GM20000 (cell line): ENCODE measurements at places on chromosomes 4 and X.

DNA sequence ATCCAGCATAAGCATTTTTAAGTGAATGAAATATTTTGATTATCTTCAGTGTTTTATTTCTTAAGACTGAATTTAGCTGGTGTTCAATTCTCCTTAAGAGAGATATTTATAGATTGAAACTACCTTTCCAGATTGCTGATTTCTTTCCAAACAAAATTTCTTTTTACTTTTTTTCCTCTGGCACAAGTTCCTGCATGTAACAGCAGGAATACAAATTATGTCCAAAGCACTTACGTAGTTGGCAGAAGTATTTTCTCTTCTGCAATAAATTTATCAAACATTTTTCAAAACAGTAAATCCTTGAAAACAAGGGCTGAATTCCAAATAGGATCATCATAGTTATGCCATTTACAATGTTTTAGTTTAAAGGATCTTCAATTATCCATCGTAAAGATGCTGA lies 412.6 kb downstream of the IQCM start:
- DNase-seq, result no peak

GRCh38 chr4:11367371-11367770 lies 61.3 kb downstream of the HS3ST1 start:
- DNase-seq, result no peak

- no peak for DNase-seq
Measured at GRCh38 chrX:92283308-92283707, 504.1 kb downstream of the PCDH11X start.

DNA sequence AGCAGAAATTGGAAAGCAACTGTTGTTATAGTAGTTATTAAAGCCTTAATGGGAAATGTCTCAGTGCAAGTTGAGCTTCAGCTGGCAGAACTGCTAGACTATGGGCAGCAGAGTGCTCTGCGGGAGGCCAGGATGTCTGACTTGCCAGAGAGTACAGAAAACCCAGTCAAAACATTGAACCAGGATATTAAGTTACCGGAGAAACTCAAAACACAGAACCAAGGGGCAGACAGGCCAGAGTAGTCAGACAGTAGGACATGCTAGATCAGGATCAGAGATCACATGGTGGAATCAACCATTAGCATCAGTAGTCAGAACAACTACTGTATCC lies 72.9 kb upstream of the TNIP3 start:
- DNase-seq, result no peak

DNA sequence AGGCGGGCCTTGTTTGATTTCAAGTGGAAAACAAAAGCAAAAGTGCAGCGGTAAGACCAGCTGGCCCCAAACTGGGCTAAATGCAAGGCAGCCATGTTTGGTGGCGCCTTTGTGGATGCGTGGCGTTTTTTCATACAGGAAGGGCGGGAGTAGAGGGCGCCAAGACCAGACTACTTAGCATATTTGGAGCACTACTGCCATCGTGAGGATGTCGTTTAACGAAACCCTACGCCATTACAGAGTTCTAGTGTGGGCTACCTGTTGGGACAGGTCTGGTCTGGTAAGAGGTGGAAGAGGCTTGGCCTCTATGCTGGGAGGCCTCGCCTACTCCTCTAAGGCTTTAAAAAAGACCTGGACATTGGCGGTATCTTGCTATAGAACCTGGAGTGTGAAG lies 230.7 kb upstream of the STK26 start:
- DNase-seq, result no peak

GRCh38 chr4:108916638-108917037 lies 153.8 kb upstream of the ETNPPL start:
- DNase-seq, result no peak

- DNase-seq, result no peak
Measured at GRCh38 chrX:139560221-139560620, 29.7 kb downstream of the F9 start.

DNA sequence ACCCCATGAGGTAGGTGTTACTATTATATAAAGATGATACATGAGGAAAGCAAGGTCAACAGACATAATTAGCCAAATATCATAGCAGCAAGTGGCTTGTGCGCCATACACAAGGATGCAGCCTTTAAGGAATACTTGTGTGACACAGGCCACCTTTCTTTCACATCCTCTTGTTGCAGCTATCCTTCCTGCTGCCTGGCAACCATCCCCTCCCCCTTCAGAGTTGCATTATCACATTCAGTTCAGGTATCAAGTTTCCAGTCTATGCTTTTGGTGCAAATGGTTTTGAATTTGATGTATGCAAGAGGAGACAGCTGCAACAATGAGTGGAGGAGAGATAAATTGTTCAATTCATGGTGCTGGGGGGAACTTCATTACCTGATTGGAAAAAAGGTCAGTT lies 6.4 kb downstream of the ZCCHC18 start:
- DNase-seq, result no peak

- peak; percentile 10 for DNase-seq
Measured at GRCh38 chr4:113040793-113041192, 8.7 kb upstream of the ANK2 start.

- no peak for DNase-seq
Measured at GRCh38 chr4:165627128-165627527, 245.9 kb upstream of the TLL1 start.

GRCh38 chr4:52660643-52661042 lies 1.5 kb upstream of the USP46 start:
- DNase-seq, result no peak

DNA sequence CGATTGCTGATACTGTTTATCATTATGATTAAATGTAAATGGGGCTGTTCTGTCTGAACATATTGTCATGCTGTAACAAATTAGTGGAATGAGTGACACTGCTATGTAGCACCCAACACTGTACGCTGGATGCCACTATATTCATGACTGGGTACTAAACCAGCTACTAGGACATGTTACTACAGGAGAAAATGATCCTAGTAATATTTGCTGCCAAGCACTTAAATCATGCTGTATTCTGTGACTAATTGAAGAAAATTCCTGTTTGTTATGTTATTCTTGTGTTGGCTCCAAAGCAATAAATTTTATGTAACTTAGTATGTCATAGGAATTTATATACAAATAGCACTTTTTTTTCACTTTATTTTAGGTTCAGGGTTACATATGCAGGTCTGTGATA lies 804.2 kb downstream of the CENPC start:
- no peak for DNase-seq

GRCh38 chrX:32280489-32280888 lies 930.9 kb downstream of the DMD start:
- DNase-seq, result no peak

DNA sequence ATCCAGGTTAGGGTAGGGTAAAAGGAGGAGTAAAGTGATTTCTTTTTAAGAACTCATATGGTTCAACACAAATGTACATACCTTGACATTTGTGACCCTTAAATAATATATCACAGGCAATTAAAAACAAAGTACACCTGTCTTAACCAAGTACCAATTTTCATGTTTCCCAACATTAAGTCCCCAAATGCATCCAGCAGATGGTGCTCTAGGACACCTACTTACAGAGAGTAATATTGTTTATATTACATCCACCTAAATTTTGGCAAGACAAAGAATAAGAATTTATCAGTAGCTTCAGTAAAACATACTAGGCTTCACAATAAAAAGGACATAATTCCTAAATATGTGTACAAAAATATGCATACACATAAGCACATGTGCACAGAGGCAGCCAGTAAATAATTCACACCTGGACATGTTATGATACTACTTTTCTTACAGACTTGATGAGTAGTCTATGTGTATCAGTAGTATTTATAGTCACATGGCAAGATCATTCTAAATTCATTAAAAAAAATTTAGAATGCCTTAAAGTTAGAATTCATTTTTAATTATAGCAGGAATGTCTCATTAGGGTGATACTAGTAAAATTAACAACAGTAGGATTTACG lies 219.7 kb downstream of the DCLK2 start:
- no peak for DNase-seq

- DNase-seq, result no peak
Measured at GRCh38 chr4:160745126-160745525, 1418.7 kb downstream of the FSTL5 start.

DNA sequence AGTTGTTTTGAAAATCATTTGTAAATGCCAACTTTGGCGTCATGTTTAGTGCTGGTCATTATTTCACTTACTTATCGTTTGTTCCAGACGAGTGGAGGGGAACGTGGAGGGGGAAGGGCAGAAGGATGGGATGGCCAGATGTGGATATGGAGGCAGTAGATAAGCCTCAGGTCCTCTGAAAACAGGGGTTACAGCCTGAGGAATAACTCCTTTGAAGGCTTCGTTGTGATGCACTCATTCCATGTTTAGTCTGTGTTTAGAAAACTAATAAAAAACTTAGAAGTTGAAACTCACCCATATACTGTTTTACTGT lies 1.1 kb downstream of the MOB1B start:
- DNase-seq, result no peak

DNA sequence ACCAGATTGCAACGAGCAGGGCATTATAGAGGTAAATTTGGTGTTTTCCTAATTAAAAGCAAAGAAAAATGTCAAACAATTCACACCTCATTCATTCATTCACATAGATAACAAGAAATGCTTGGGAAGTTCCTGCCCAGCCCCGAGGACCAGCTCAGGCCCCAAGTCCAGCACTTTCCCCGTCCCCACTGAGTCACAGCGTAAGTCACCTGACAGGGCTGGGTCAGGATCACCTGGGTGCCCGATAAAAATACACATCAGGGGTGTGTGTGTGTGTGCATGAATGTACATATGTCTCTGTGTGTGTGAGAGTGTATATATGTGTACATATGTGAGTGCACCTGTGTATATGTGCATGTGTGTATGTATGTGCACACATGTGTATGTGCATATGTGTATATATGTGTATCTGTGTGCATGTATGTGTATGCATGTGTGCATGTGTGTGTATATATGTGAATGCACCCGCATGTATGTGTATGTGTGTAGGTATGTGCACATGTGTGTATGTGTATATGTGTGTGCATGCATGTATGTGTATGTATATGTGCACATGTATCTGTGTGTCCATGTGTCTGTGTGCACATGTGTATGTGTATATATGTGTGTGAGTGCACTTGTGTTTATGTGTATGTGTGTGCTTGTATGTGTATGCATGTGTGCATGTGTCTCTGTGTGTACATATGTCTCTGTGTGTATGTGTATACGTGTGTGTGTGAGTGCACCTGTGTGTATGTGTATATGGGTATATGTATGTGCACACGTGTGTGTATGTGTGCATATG lies 18.6 kb upstream of the SH3TC1 start:
- no peak for DNase-seq
